Testis (tissue), 5 donors: ENCODE measurements at places on chromosomes 2 and 18. TPM values are rescaled to one million over a fixed set of nuclear protein-coding genes. Genes with fewer than 3 reads are reported as not detected.

PLCL1 gene
- total RNA-seq: 2.1 TPM

DNA sequence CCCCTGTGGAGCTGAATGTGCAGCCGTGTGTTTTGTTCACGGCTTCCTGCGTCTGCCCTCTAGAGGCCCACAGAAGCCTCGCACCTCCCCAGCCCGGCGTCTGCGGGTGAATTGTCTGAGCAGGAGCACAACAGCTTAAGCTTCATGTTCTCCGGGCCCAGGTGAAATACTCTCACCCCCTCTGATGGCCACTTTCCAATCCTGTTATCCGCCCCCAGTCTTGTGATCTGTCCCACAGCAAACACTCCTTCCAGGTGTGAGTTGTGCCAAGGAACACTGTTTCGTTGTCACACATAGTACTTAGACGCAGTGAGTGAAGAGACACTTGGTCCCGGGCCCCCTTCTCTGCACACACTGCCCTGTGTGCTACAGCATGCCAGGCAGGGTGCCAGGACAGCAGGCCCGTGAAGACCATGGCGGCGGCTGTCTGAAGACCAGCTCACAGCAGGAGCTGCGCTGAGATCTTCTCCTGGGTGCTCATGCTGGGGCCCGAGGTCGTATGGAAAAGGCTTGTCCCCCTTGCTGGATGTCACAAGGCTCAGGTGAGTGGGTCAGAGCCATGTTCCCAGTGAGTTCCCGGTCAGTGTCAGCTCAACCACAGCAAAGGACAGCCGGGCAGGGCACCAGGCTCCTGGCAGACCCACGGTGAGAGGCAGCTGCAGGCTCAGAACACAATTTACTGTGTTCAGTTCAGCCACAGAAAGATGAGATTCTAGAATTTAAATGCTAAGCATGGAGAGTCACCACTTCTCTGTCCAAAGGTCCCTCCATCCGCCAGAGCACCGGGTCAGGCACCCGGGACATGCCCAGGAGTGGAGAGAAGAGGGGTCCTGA is 6.8 kb upstream of the PXDN start:
- peak; percentile 70 for DNase-seq

GATA6 gene
- total RNA-seq: 50.5 TPM

DNA sequence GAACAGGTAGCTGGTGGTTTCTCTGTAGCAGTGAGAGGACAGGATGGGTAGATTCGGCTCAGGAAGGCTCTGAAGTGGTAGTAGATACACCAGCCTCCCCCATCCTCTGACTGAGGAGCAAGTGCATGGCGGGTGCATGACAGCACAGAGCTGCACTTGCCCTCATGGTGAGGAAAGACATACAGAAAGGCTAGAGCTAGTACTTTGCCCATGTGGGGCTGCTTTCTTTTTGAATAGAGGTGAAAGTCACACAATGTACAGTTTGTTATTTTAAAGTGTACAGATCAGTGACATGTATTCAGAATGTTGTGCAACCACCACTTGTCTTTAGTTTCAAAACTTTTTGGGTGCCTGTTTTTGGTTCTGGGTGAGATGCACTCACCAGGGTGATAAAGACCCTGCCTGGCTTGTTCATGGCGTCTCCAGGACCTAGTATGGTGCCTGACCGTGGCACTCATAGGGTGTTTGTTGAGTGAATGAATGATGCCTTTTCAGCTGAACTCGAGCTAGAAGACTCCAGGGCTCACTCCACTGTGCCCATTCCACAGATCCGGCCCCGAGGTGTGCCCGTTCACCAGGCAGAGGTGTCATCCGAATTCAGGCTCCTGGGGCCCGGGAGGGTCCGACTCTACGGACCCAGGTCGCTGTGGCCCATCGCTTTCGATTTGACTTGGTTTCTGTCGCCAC is 421 bp upstream of the VAMP5 start:
- DNase-seq: no peak

DNA sequence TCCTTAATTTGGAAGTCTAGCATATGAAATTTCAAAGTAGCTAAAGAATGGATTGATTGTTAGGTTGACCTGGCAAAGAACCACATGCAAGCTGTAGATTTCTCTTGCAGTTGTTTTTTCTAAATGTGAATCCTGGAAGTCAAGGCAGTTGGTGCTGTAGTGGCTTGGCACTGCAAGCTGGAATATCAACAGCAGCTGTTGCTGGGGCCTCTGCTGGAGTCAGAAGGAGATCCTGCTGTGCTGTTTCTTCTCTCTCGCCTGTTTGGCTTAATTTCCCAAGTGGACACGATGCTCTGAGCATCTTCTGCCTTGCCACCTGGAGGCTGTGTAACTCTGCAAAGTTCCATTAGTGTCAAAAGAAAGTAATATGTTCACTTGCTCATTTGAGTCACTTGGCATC is 12.6 kb downstream of the PIK3C3 start:
- no peak for DNase-seq

- DNase-seq: no peak
Measured at GRCh38 chr2:213066443-213066743, 85.0 kb downstream of the IKZF2 start.

REEP1 gene
- 241 TPM for total RNA-seq

FOXD4L1 gene
- 0.55 TPM for total RNA-seq

- no peak for DNase-seq
Measured at GRCh38 chr2:235300368-235301201, 193.3 kb upstream of the AGAP1 start.

C2orf66 gene
- total RNA-seq: 1.2 TPM

GNAL gene
- total RNA-seq: 12.8 TPM
